SHP77 treated with DMSO at 0.1 percent for 48 hours (cell line): ENCODE measurements at places on chromosomes 4 and X.

- no peak for DNase-seq
Observed at GRCh38 chr4:100062921-100063320, 112.8 kb upstream of the H2AZ1 start.

DNA sequence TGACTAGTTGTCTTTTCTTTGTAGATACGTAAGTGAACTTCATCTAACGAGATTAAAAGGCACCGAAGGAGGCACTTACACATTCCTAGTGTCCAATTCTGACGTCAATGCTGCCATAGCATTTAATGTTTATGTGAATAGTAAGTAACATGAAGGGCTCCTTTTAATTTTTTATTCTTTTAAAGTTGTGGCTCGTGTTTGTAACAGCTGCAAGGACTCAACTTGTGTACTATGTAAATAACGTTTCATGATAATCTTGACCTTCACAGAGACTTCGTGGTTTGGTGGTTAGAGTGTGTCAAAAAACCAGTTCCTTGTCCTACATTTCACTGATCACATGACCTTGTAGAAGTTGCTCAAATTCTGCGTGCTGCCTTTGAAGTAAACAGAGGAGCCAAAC is 51.6 kb downstream of the KIT start:
- no peak for DNase-seq

- DNase-seq: no peak
Observed at GRCh38 chr4:87807402-87807801, 8.0 kb downstream of the IBSP start.

DNA sequence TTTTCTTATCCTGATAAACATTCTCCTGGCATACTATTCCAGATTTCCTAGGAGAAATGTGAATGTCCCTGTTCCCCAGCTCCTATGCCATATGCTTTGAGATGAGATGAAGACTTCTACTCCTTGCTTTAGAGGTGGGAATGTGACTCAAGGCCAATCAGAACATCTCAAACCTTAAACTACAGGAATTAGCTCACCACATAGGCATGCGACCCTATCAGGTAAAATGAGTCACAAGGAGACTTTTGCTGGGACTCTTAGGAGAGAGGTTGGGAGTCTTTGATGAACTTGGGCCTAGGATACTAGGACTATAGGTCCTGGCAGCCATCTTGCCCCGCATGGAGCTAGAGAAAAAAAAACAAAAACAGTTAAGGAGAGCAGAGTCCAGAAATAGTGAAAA is 5.8 kb upstream of the USO1 start:
- DNase-seq: no peak

DNA sequence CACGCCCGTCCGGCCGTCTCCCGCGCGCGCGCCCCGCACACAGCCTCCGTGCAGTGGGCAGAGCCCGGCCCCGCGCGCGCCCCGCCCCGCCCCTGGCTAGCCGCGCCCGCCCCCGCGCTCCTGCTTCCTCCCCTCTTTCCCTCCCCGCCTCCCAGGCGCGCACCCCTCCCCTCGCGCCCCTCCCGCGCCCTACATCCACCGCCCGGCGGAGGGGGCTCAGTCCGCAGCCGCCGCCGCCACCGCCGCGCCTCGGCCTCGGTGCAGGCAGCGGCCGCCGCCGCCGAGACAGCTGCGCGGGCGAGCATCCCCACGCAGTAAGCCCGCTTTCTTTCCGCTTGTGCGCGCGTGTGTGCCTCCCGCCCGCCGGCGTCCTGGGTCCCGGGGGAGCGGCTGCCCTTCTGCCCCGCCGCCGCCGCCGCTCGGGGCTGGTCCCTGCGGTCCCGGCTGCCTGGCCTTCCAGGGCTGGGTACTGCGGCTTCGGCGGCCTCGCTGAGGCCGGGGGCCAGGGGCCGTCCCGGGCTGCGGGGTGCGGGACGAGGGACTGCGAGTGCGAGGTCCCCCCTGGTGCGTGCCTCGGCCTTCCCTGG is at the start of gene FHL1:
Gene FHL1, plus strand, starts transcription at position 219 of the 587 bp plus-strand sequence.
- DNase-seq: no peak

- no peak for DNase-seq
Observed at GRCh38 chr4:151248519-151248918, 28.4 kb upstream of the PRSS48 start.

- no peak for DNase-seq
Observed at GRCh38 chr4:89598602-89599001, 238.4 kb downstream of the SNCA start.

DNA sequence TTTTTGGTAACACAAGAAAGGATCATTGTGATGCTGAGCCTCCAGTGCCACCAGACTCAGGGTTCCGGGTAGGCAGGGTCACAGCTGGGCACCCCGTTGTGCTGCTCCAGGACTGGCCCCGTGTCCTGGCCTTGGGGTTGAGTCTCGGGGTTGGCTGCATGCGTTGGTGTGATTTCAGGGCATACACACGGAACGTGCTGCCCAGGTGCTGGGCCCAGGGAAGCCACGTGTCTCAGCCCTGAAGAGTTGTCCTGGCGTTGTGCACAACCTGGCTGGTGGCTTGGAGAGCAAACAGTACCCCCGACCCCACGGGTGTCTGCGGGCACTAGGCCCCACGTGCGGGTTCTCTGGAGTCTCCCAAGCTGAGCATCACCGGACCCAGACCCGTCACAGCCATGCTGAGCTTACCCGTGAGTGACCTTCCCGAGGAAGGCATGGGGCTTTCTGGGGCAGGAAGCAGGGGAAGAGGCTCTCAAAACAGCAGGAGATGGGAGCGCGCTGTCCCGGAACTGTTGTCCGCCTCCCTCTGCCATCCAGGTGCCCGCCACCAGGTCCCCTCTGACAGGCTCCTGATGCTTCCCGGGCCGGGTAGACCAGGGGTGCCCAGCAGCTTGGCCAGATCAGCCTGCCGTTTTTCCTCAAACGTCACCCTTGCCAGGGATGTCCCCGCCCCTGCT is 66.1 kb upstream of the ENPP6 start:
- DNase-seq: no peak

DNA sequence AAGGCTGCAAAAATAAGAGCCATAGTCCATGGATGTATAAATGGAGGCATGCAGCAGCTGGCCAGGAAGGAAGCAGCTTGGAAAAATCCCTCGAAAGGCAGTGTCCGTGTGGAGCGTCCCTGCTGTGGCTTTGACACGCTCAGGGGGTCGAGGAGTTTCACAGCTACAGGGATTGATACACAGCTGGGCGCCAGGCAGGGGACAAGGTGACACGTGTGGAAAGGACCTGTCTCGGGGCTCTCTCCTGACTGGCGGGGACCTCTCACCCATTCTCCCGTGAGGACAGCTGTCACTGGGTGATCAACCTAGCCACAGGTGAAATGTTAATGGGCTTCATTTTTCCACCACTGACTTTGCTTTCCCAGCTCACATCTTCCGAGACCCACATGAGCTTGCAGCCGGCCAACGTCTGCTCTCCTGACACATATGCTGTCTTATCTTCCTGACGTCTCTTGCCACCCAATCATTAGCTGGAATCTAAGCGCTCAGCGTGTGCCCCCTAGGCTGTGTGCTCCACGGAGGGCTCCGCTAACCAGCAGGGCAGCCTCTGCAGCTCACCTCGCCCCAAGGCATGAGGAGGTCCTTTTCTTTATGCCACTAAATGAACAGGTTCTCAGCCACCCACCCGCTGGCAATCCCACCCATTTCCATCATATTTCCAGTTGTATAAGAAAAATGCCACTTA is 89.4 kb upstream of the AFAP1 start:
- DNase-seq: no peak
